ENCODE measurements at places on chromosomes 1 and 21. TPM values are rescaled to one million over a fixed set of nuclear protein-coding genes. Genes with fewer than 3 reads are reported as not detected.

HIVEP3 gene
- 73.9 TPM for total RNA-seq

GRCh38 chr1:202593845-202594244, 116.4 kb downstream of the SYT2 start:
- DNase-seq, result no peak

GRCh38 chr1:25622531-25622930, 5.9 kb downstream of the MAN1C1 start:
- DNase-seq, result no peak

KMO gene
- 0.09 TPM for total RNA-seq

- DNase-seq, result no peak
These were observed 1182.6 kb upstream of the B3GALT2 start for GRCh38 chr1:194369060-194369459.

CSDE1 gene
- 419 TPM for total RNA-seq

PROK1 gene
- total RNA-seq, result not detected

DNA sequence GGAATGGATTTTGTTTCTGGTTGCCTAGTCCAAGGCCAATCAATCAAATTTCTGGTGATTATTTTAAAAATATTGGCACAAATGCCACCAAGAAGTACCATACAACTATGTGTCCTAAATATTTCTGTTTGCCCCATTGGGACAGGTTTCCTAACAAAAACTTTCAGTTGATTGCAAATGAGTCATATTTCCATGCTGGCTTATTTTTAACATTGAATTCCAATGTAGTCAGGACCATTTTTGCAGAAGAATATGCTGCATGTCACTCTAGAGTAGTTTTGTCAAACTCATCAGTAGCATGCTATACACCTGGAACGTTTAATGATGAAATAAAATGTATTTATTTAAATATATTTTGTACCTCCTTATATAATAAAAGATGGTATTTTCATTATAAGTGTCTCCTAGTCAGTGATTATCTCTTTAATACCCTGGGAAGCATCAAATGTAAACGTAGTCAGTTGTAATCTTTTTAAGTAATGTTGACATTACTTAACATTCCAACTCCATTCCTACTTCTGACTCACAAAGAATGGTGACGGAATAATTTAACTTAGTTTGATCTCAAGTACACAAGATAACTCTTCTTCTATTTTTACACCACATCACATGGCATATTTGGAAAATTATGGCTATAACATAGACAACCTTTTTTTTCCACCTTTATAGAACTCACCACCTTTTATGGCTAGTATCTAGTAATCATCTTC, 39.0 kb upstream of the USH2A start:
- DNase-seq, result no peak

GRCh38 chr1:30284728-30285475, 438.5 kb downstream of the MATN1 start:
- DNase-seq, result no peak

DDAH1 gene
- total RNA-seq, result not detected

DNA sequence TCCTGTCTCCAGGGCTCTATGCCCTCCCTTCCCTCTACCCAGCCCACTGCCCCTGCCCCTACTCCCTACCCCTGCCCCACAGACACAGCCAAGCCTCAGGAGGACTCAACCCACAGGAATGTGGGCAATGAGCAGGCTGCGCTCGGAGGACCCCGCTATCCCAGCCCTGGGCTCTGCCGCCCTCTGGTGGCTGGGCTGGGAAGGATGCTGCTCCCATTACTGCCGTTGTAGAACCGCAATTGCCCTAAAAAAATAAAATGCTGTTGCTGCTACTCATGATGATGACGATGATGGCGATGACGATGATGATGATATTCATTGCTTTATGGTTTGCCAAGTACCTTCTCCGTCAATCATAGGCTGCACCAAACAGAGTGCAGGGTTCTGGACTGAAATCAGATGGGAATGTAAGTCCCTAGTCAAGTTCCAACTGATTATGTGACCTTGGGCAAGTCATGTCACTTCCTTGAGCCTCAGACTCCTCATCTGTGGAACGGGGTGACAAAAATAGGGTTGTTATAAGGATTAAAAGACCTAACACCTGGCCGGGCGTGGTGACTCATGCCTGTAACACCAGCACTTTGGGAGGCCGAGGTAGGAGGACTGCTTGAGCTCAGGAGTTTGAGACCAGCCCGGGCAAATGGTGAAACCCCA, 24.6 kb downstream of the ARHGEF19 start:
- DNase-seq, result peak; percentile 94

FCRL6 gene
- not detected for total RNA-seq

CLCN6 gene
- 15.2 TPM for total RNA-seq

DNA sequence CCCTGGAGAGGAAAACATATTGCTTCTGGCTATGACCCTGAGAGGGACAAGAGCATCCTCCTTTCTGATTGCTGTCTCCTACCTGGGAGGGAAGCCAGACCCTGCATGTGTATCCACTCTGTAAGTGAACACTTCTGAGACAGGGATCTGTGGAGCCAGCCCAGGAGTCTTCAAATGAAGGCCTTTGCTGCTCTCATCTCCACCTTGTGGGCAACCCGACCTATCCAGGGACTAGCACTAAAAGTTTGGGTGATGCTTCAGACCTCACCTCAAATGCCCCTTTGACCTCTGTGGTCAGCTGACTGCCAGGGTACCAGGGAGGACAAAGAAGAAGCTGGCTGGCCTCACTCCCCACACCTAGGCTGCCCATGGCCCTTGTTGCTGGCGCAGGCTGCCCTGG, 64.7 kb downstream of the KCND3 start:
- DNase-seq, result no peak

ZC3H12A gene
- 40.4 TPM for total RNA-seq

- DNase-seq, result no peak
These were observed 9.6 kb upstream of the POFUT2 start for GRCh38 chr21:45297329-45297728.

CFHR4 gene
- total RNA-seq, result not detected

DNA sequence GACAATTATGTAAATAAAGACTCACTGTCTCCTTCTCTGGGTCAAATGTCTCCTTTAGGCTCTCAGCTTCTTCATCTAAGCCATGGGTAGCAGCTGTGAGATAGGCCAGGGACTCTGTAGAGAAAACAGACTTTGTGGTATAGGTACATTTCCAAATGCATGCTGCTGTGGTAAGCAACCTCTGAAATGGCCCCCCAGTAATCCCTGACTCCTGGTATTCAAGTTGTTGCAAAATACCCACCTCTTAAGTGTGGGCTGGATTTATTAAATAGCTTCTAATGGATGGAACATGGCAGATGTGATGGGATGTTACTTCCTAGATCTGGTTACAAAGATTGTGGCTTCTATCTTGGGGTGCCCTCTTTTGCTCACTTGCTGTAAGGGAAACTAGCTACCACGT, 11.1 kb upstream of the PEX19 start:
- DNase-seq, result no peak

DNA sequence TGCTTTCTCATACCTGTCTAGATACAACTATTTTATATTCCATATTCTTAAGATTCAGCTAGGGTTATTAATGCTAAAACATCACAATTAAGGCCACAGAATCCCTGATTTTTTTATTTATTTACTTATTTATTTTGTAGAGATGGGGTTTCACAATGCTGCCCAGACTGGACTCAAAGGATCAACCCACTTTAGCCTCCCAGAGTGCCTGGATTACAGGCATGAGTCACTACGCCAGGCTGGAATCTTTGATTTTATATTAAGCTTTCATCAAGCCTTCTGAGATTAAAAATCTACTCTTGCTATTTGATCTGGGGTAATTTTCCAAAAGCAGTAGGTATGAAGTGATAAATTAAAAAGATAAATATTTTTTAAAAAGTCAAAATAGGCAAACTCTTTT, 38.9 kb downstream of the MCOLN2 start:
- no peak for DNase-seq

- DNase-seq, result no peak
These were observed 71.6 kb upstream of the SOX13 start for GRCh38 chr1:204001166-204001901.

DNA sequence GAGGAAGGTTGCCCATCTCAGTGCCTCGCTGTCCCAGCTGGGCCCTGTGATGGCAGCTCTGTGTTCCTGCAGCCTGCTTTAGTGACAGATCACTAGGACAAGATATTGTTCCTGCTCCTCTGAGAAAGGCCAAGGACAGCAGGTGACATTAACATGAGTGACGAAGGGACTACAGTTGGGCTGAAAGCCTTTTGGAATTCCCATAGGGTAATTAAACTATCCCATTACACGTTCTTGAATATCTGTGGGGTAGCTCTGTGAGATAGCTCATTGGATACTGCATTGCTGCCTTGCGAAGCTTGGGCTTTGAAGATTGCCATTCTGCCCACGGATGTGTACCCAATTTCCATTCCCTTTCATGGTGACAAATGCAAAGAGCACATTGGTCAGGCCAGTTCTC, 78.2 kb upstream of the COA6 start:
- no peak for DNase-seq

DNA sequence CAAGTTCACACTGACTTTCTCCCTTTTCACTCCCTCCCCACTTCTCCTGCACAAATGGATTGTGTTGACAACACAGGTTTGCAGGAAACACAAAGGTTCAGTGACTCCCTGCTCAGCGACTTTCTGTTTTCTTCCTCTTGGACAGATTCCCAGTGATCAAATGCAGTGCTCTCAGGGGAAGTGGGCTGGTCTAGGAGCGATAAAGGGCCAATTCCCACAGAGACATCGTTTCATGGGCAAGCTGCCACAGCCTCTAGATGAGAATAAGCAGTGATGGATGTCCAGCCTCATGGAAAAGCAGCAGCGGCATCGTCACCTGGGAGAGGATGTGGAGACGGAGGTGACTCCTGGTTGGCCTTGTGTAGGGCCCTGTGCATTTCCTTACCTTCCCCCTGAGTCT, 30.6 kb downstream of the FYB2 start:
- no peak for DNase-seq

DNA sequence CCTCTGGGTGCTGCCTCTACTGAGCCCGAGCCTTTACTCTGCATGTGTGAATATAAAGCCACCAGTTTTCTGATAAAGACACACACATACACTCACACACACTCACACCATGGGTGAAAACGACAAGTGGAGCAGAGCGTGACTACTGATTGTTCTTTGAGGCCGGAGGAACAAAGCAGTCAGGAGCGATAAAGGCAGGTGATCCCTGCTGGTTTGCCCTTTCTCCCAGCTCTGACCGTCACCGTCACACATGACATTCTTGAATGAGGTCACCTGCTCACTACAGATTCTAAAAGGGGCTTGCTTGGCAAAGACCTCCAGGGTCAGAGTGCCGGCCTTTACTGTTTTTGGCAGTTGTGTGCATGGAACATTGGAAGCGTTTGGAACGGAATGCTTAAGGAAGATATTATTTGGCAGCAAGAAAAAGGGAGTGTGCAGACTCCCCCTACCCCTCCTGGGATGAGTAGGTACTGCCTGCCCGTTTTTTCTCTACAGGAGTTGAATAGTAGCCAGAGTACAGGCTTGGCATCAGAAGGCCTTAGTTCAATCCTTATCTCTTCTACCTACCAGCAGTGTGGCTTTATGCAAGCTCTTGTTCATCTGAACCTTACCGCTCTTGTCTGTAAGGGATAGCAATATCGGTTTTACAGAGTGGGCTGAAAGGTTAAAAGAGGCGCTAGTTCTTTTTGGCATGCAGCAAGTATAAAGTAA, 79.7 kb downstream of the PBX1 start:
- no peak for DNase-seq

- no peak for DNase-seq
These were observed 123.6 kb downstream of the AJAP1 start for GRCh38 chr1:4778056-4778455.

GRCh38 chr1:5720936-5721335, 271.3 kb downstream of the NPHP4 start:
- no peak for DNase-seq

OLFML2B gene
- not detected for total RNA-seq

DNA sequence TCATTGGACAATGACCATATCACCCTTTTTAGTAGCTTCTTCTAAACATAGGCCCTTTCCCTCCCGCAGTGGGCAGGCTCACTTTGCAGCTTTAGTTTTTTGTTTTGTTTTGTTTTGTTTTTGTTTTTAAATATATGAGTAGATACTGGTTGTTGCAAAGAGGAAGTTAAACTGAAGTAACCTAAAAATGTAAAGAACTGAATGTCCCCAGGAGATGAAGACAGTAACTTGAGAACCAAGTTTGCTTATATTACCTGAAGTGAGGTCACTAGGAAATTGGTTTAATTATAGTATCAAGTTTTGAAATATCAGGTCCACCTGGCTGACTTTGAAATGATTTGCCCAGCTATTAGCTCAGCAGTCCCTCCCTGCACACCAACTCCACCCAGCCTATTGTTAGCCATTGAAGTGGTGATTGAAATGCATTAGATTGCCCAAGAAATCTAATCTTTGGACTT, 18.2 kb downstream of the SMAP2 start:
- peak; percentile 65 for DNase-seq

HAO2 gene
- total RNA-seq, result not detected
